ENCODE measurements at places on chromosomes 2 and 18.

DNA sequence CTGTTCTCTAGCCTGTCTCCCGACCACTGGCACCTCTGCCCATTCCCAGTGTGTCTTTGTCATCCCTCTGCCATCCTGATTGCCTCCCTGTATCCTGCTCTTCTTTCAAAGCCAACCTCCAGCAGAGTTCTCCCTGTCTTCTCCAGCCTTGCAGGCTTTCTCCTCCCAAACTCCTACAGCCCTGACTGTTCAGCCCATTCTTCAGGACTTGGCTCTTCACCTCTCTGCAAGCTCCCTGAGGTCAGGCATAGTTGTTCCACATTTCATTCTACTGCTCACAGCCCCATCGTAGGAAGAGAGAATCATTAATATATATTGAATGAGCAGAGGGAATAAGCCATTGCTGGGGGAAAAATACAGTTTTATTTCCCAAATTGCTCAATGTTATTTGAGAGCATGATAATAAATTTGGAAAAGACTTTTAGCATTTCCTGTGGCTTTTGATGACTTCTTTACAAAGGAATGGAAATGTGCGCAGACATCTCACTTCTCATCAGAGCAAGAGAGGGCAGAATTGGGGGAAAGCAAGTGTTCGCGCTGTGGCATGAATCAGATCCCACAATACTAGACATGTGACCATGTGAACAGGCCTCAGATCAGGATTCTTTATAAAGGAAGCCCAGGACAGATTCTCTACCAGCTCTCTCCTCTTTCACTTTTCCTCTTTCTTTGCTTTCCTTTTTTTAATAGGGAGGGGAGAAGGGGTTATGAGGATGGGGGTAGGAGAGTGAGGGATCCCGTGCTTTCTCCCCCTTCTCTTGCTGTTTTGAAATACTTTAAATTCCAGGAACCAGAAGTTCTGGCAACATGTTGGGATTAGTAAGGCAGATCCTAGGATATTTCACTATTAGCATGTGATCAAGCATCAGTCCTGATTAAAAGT is 37.4 kb downstream of the EPAS1 start:
- no peak for DNase-seq

- no peak for DNase-seq
Measured at GRCh38 chr2:175234650-175235049, 53.1 kb upstream of the ATP5MC3 start.

DNA sequence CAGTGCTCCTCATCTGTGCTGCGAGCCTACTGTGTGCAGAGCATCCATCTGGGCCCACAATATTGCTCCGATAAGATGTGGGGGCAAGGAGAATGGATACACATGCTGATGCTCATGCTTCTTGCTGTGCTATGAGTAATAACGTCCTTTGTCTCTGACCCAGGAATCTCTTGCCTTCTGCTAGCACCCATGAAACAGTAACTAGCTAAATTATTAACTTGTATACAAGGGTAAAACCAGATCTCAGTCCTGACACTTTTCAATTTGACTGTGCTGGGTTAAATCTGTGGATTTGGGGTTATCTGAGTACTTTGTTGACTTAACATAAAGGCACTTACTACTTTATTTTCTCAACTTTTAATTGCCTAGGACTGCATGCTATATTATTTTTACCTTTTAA is 357.6 kb downstream of the SLC4A3 start:
- no peak for DNase-seq

DNA sequence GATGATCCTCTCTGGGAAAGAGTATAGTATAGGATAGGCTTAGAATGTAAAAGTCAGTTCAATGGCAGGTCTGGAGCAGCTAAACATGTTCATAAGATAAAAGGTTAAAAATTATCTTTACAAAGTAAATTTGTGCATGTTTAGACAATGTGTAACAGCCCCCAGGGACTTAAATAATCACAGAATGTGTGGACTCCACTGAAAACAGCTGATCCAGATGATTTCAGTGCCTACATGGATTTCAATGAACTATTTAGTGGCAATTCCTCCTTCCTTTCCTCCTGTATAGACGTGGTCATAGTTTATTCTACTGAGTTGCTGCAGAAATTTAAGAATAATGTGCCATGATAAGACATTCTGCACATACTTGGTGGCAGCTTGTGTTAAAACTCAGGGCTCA is 42.9 kb downstream of the ARHGEF33 start:
- DNase-seq: no peak

GRCh38 chr18:61825386-61825785 is 67.4 kb downstream of the RNF152 start:
- DNase-seq: no peak

- DNase-seq: no peak
Measured at GRCh38 chr2:237039301-237040031, 46.2 kb upstream of the COPS8 start.

DNA sequence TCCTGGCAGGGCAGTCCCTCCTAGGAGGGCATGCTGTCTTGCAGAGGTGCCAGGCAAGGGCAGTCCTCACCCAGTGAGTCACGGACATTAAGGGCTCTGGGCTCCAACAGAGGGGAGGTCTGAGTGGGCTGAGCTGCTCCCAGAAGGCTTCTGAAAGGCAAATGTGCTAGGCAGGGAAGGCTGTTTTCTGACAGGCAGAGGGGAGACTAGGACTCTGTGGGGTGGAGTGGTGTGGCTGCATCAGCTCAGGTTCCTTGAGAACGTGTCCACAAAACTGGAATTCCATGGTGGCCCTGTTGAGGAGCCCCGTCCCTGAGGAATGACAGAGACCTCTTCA is 283.5 kb downstream of the MYCN start:
- no peak for DNase-seq
